Caco-2 (cell line): ENCODE measurements at places on chromosomes 4 and X.

- no peak for DNase-seq
Observed at GRCh38 chr4:143554728-143555597, 41.5 kb downstream of the SMARCA5 start.

GRCh38 chr4:76641351-76641750, 206.3 kb downstream of the SHROOM3 start:
- no peak for DNase-seq

GRCh38 chr4:143082701-143083100, 102.0 kb upstream of the USP38 start:
- DNase-seq: no peak

DNA sequence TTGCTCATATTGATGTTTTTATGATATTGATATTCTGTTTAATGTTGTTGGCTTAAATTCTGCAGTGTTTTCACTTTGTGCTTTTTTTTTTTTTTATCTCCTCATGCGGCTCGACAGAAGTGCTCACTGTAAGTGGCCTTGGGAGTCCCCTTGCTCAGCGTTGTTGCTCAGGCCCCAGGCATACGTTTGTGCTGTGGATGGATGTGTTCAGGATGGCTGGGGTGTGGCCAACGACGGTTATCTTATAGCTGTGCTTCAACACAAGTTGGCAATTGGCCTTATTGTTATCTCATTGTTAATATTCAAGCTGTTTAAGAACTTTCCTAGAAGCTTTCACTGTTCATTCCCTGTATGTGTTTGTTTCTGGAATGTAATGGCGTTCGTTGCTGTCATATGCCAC, 36.4 kb upstream of the CLCN4 start:
- DNase-seq: no peak

GRCh38 chrX:144297221-144297620, 413.4 kb downstream of the UBE2NL start:
- no peak for DNase-seq

- no peak for DNase-seq
Observed at GRCh38 chrX:49976682-49977197, 54.3 kb downstream of the CLCN5 start.

DNA sequence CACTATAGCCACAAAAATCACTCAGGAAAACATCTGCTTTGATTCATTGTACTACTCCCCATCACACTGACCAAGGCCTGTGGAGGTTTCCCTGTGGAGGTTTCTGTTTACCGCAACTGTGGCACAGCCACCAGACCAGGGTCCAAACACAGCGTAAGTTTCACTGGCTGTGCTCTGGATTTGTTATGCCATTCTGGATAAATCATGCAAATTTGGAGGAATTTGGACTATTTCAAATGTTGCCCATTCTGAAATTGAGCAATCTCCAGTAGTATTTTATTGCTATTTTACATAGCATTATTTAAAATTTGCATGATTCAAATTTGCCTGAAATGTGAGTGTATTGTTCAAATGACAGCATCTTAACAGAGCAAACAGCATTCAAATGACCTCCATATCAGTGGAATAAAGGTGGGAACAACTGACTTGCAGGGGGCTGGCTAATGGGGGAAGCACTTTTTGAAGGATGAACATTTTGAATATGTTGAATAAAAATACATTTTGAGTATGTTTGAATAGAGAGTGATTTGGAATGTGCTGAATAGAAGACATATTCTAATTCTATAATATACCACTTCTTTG, 66.1 kb upstream of the ACSL1 start:
- DNase-seq: no peak

GRCh38 chrX:133362538-133362937, 52.8 kb downstream of the GPC4 start:
- DNase-seq: no peak
